ENCODE measurements at places on chromosomes 5 and 9. TPM values are rescaled to one million over a fixed set of nuclear protein-coding genes. Genes with fewer than 3 reads are reported as not detected.

Gene PRDM9
- total RNA-seq = not detected

Gene CCDC192
- total RNA-seq = 1.2 TPM

Gene KIAA1958
- 12.2 TPM for total RNA-seq

Gene WDR38
- total RNA-seq = not detected

Gene NEUROG1
- total RNA-seq = not detected

Gene ZNF169
- 8.3 TPM for total RNA-seq

Gene ZBTB43
- 22.0 TPM for total RNA-seq

Gene ARL15
- 48.0 TPM for total RNA-seq

Gene PTGR1
- 399 TPM for total RNA-seq

Gene SYNPO
- 73.9 TPM for total RNA-seq

Gene NPR3
- 1.4 TPM for total RNA-seq

Gene PDE6A
- not detected for total RNA-seq

Gene DOCK2
- total RNA-seq = 22.4 TPM

Gene RFESD
- total RNA-seq = 4.5 TPM

Gene PCDHGB4
- 8.0 TPM for total RNA-seq

Gene VCAN
- 75.9 TPM for total RNA-seq

Gene IFNB1
- total RNA-seq = not detected

Gene RNF183
- 0.96 TPM for total RNA-seq

Gene SPAAR
- total RNA-seq = 1.9 TPM

Gene PLCXD3
- 4.5 TPM for total RNA-seq

Gene BAAT
- not detected for total RNA-seq

Gene STING1
- total RNA-seq = 71.5 TPM

Gene GABRP
- 0.42 TPM for total RNA-seq

Gene ADAMTSL1
- total RNA-seq = 11.5 TPM

Gene PAEP
- total RNA-seq = not detected

Gene FANCC
- 16.5 TPM for total RNA-seq

Gene LEAP2
- 28.3 TPM for total RNA-seq

Gene SMIM32
- total RNA-seq = not detected

Gene LIFR
- total RNA-seq = 65.4 TPM

Gene PIP5K1B
- 13.8 TPM for total RNA-seq

Gene CDC37L1
- total RNA-seq = 18.3 TPM

Gene GABRA6
- not detected for total RNA-seq

Gene C9orf153
- total RNA-seq = 0.36 TPM

Gene NADK2
- 36.8 TPM for total RNA-seq

Gene FAM151B
- 2.9 TPM for total RNA-seq

Gene TLR4
- 23.5 TPM for total RNA-seq

All from ureter (tissue), 1 donor.